Stimulated activated CD4-positive, alpha-beta T cell treated with anti-CD3 and anti-CD28 coated beads, Interleukin-1b, Interleukin-23, amount 100 ng/mL, for 1 hour (primary cell): ENCODE measurements at places on chromosomes 16 and 17.

GRCh38 chr17:81563861-81564586, 11.9 kb upstream of the FAAP100 start:
- DNase-seq = no peak

GRCh38 chr16:9268446-9268845, 177.0 kb downstream of the HAPSTR1 start:
- DNase-seq = no peak

GRCh38 chr16:69064764-69065313, 40.6 kb upstream of the HAS3 start:
- DNase-seq = no peak

- DNase-seq = no peak
Measured at GRCh38 chr16:49698453-49698815, 157.5 kb downstream of the ZNF423 start.

GRCh38 chr17:39173080-39173479, 7.1 kb upstream of the ARL5C start:
- no peak for DNase-seq

DNA sequence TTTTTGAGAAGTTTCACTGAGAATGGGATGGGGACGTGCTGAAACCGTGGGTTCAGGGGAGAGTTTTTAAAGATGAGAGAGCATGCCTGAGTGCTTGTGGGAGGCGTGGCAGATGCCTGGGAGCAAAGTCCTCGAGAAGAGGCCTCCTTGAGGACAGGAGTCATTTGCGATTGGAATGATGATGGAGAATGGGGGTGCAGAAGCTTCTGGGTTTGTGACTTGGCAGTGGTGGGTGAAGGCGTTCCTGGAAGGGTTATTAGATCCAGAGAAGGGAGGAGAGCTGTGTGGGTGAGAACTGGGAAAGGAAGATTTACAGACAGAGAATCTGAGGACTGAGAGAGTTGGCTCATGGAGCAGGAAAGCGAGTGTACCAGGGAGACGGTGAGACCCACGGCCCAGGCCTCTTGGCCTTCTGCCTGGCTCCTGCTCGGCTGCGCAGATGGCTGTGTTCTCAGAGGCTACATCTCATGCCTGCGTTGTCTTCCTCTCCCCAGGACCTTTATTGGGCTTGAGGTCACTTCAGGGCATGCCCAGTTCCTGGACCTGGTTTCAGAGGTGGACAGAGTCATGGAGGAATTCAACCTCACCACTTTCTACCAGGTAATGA, 8.6 kb upstream of the MMP15 start:
- no peak for DNase-seq

- DNase-seq = no peak
Measured at GRCh38 chr16:86217891-86218270, 292.4 kb upstream of the FOXF1 start.

DNA sequence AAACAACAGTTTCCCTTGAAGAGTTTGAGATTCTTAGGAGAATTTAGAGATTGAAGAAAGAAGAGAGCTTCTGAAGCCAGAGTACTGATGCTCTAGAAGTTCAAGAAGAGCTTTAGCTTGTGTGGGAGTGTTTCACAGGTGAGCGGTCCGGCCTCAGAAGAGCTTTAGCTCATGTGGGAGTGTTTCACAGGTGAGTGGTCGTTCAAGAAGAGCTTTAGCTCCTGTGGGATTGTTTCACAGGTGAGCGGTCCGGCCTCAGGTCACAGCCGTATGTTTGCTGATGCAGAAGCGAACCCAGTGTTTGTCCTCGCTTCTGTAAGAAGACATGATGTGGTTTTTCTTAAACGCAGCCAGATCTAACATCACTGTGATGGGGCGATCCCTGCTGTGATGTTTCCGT, 76.4 kb downstream of the SEC14L1 start:
- no peak for DNase-seq

DNA sequence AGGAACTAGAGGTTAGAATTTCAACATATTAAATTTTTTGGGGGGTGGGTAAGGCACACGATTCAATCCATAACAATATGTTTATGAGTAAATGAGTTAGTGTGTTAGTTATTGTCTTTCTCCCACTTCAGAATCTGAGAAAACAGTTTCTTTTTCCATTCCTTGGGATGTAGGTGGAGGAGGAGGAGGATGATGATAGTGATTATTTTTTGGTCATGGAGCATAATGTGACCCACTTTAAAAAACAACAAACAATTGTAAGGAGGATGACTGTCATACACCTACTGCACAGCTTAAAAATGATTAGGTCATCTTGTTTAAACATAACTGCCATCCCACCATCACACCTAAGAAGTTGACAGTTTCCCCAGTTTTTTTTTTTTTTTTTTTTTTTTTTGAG, 148.7 kb downstream of the CDRT15L2 start:
- no peak for DNase-seq

DNA sequence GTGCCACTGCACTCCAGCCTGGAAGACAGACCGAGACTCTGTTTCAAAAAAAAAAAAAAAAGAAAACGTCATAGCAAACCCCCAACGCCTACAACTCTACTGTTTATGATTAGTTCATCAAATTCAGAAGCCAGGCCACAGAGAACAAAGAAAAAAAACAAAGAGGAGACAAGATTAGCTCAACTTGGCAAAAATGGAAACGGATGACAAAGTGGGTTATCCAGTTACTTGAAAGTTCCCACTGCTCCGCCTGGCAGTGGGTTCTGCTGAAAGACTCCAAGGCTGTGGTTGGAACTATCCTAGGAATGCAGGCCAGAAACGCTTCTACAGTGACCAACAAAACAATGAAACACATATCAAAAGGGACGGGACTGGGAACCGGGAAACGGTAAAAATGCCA, 53.1 kb downstream of the MRM3 start:
- no peak for DNase-seq

GRCh38 chr17:56798916-56799315, 34.8 kb downstream of the C17orf67 start:
- DNase-seq = no peak

DNA sequence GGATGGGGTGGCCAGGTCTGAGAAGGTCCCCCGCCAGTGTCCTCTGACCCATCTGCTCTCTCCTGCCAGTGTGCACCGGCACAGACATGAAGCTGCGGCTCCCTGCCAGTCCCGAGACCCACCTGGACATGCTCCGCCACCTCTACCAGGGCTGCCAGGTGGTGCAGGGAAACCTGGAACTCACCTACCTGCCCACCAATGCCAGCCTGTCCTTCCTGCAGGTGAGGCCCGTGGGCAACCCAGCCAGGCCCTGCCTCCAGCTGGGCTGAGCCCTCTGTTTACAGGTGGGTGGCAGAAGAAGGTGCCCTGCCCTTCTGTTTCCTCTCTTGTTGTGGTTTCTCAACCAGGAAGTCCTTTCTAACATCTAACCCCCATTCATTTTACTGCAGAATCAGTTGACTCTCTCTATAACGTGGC, 7.1 kb downstream of the ERBB2 start:
- DNase-seq = no peak

DNA sequence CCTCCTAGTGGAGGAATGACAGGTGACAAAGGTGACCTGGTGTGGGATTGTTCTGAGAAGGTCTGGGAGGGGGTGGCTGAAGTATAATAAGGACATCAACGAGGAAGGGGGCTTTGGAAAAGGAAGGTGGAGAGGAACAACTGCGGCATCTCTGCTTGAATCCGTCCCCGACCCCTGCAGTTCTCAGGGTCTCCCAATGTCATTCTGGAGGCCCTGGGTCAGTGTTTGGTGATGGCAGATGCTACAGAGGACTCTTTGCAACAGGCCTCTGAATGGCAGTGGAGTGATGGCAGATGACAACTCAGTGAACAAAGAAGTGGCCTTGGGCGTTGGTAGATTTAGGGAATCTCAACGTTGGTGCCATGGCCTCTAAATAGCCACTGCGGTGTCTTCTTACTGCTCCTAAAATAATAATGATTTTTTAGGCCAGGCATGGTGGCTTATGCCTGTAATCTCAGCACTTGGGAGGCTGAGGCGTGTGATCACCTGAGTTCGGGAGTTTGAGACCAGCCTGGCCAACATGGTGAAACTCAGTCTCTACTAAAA, 1.3 kb downstream of the ENGASE start:
- no peak for DNase-seq

- DNase-seq = no peak
Measured at GRCh38 chr16:1037394-1038257, 34.9 kb upstream of the SSTR5 start.

GRCh38 chr16:27529962-27530361, 19.8 kb downstream of the GTF3C1 start:
- DNase-seq = no peak

DNA sequence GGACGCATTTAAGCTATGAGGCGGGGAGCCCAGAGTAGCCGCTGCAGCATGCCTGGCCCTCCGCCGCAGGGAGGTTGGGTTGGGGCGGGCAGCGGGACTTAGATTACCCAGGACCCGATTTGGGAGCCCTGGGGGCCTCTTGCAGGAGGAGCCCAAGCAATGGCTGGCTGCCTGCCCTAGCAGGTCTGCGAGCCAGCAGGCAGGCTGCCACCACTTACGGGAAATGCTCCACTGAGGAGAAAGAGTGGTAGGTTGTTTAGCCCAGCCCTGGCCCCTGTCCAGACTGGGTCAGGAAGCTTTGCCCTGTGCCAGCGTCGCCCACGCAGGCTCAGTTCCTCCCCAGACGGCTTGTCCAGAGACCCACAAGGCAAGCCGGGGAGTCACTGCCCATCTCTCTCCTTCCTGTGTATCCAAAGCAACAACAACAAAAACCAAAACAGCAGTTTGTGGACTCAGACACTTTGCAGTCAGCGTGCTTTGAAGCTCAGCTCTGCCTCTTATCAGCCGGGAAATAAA, 10.3 kb upstream of the TVP23A start:
- no peak for DNase-seq

DNA sequence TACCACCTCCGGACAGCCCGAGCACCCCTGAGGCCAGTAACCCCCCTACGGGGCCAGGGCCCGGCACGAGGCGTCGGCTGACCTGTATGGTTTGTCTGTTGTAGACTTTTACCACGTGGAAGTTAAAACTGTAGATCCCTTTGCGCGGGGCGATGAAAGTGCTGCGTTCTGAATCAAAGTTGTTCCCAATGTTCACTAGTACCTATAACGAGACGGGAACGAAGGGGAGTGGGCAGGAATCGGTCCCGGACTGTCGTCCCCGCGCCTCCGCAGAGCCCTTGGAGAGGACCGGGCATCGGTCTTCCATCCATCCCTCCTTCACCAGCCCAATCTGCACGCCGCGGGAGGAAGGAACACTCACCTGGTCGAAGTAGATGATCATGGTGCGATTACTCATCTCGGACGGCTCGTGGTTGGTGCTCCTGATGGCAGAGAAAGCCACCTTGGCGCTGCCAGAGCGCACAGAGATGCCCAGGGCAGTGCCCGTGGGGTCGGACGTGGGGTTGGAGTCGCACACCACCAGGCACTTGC, 732 bp downstream of the CBLN1 start:
- DNase-seq = no peak

DNA sequence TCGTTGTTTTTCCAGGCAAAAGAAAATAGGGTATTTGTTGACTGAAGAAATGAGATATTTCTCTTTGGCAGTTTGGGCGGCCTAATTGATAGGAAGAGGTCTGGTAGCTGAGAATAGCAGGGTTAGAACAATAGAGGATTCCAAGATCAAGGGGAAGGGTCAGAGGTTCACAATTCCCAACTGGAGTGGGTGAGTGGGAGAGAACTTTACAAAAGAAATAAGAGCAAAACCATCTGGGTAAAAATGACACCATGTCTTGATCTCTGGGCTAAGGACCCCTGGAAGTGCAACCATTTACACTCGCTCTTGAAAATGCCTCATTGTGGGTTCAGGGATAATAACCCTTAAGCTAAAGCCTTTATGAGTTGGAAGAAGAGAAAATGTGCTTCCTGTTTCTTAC, 180.5 kb downstream of the CDH13 start:
- DNase-seq = no peak

- no peak for DNase-seq
Measured at GRCh38 chr17:1965556-1966273, 59.4 kb downstream of the RTN4RL1 start.

DNA sequence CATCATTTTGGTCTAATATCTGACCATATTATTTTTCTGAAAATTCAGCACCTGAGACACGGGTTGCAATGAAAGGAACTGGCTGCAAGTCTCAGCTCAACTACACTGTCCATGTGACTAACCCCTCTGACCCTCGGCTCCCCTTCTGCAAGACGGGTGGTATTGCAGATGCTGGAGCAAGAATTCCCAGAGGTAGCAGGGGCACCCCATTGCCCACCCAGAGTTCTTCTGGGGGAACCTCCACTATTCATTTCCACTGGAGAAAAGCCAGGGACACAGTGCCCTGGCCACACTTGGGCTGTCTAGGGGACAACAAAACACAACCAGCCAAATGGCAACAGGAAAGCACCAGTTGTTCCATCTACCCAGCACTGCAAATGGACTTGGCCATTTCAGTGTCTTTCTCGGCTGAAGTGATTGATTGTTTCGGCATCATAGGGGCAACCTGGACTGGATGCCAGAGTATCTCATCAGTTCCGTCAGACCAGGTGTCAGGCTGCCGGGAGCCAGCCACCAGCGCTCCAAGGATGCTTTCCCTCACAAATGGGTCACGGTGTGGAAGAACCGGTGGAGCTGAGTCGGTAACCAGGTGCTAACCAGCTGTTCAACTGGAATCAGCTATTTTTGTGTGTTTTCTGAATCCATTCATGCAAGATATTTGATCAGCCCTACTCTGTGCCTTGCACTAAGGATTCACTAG, 58.1 kb downstream of the C16orf78 start:
- no peak for DNase-seq

DNA sequence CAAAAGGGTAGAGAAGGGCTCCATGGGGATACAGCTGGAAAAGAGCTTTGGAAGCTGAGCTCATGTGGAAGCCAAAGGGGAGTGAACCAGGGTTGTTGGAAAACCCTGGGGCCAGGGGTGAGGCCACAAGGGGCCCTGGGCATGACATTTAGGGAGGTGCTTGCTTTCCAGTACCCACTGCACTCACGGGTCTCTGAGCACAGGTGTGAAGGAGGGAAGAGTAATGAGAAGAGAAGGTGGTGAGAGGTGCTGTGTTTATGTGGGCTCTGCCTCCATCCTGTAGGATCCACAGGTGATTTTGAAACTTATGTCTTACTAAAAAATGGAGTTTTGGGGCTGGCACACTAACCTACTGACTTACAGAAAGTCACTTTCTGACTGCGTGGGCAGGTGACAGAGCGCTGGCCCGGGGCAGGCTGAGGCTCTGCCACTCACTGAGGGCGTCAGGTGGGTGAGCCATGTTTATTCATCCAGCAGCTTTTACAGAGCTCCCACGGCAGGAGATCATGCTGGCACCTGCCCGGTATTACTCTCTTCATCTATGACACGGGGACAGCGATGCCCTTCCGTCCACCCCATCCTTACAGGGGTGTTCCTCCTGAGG, 18.9 kb downstream of the KSR1 start:
- DNase-seq = no peak
